ENCODE measurements at places on chromosomes 13 and 19. TPM values are rescaled to one million over a fixed set of nuclear protein-coding genes. Genes with fewer than 3 reads are reported as not detected.

Gene PDX1
- total RNA-seq, result not detected

Gene CPB2
- not detected for total RNA-seq

GRCh38 chr19:44869733-44870470 lies 21.2 kb upstream of the TOMM40 start:
- peak overlapping the region; percentile 11 for H3K27ac ChIP-seq
- no peak for DNase-seq
- H3K27me3 ChIP-seq, result no peaks in the 10 kb centered on the region
- H3K4me1 ChIP-seq, result no peaks in the 10 kb centered on the region
- peaks cover 16% of the 10 kb centered on the region for H3K36me3 ChIP-seq

GRCh38 chr13:88802886-88803285 lies 1131.7 kb downstream of the SLITRK5 start:
- H3K27me3 ChIP-seq, result no peaks in the 10 kb centered on the region
- DNase-seq, result no peak
- H3K27ac ChIP-seq, result no peak overlapping the region

DNA sequence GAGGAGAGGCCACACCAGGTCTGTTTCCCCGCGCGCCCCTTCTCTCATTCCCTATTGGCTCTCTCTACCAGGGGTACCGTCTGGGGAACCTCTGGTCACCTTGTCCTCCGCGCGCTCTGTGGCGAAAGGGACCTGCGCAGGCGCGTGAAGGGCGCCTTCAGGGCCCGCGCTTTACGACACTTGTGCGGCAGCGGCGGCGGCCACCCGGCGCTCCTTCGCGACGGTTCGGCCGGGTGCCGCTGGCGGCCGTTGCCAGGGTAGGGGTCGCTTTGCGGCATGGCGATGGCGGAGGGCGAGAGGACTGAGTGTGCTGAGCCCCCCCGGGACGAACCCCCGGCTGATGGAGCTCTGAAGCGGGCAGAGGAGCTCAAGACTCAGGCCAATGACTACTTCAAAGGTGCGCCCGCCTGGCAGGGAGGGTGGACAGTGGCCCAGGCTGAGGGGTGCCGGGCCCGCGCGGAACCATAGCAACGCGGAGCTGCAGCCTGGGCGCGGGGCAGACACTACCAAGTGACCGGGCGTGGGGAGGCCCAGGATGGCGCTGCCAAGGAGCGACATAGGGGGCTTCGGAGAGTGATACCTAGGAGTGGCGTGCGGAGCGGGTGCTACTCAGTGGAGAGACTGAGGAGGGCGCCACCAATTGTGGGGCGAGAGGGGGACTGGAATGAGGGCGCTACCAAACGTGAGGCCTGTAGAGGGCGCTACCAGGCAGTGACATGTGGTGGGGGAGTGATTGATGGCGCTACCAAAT lies at the start of gene PPP5C:
Gene PPP5C, plus strand, starts transcription at position 267 of the 751 bp plus-strand sequence. Its CDS starts 10 bp downstream, at position 277.
- H3K36me3 ChIP-seq, result no peaks in the 10 kb centered on the region
- H3K4me1 ChIP-seq, result peaks cover 9% of the 10 kb centered on the region
- peak within 1 kb of the TSS; percentile 56 for H3K4me3 ChIP-seq
- DNase-seq, result peak; percentile 85

DNA sequence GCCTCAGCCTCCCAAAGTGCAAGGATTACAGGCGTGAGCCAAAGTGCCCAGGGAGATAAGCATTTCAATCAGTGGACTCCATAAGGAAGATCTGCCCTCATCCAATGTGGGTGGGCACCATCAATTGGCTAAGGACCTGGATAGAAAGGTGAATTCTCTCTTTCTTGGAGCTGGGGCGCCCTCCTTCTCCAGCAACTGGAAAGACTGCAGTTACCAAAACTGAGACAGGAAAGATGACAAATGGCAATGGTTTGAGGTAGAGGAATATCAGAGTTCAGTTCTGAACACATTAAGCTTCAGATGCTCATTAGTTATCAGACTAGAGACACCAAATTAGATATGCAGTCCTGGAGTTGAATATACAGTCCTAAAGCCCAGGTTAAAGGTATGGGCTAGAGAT lies 10.5 kb upstream of the ELF1 start:
- no peak overlapping the region for H3K4me3 ChIP-seq
- no peaks in the 10 kb centered on the region for H3K36me3 ChIP-seq
- H3K27ac ChIP-seq, result no peak overlapping the region
- no peaks in the 10 kb centered on the region for H3K4me1 ChIP-seq

- no peak overlapping the region for H3K4me3 ChIP-seq
- no peak overlapping the region for H3K27ac ChIP-seq
- H3K27me3 ChIP-seq, result no peaks in the 10 kb centered on the region
- DNase-seq, result no peak
Observed at GRCh38 chr19:48506138-48506733, 5.4 kb downstream of the LMTK3 start.

GRCh38 chr13:39688278-39688677 lies 32.8 kb downstream of the COG6 start:
- no peak for DNase-seq
- H3K27ac ChIP-seq, result no peak overlapping the region
- no peaks in the 10 kb centered on the region for H3K27me3 ChIP-seq
- no peaks in the 10 kb centered on the region for H3K36me3 ChIP-seq
- H3K4me3 ChIP-seq, result no peak overlapping the region

GRCh38 chr13:25719666-25720065 lies 332.1 kb downstream of the SHISA2 start:
- no peak overlapping the region for H3K27ac ChIP-seq
- no peak for DNase-seq
- H3K4me3 ChIP-seq, result no peak overlapping the region
- H3K4me1 ChIP-seq, result no peaks in the 10 kb centered on the region
- no peaks in the 10 kb centered on the region for H3K36me3 ChIP-seq

- no peaks in the 10 kb centered on the region for H3K27me3 ChIP-seq
- no peak within 1 kb of the TSS for H3K27ac ChIP-seq
- no peak for DNase-seq
- no peaks in the 10 kb centered on the region for H3K4me1 ChIP-seq
Observed at GRCh38 chr19:9498183-9498902, at the start of gene ZNF560. ZNF560 (minus strand) TSS chr19:9498616; CDS start chr19:9475313, 23,303 bp downstream.

- DNase-seq, result peak; percentile 87
- no peaks in the 10 kb centered on the region for H3K36me3 ChIP-seq
- no peaks in the 10 kb centered on the region for H3K27me3 ChIP-seq
- H3K27ac ChIP-seq, result peak overlapping the region; percentile 89
- H3K4me1 ChIP-seq, result peaks cover 11% of the 10 kb centered on the region
- peak overlapping the region; percentile 88 for H3K4me3 ChIP-seq
Observed at GRCh38 chr19:12140545-12141404, 625 bp upstream of the ZNF20 start.

DNA sequence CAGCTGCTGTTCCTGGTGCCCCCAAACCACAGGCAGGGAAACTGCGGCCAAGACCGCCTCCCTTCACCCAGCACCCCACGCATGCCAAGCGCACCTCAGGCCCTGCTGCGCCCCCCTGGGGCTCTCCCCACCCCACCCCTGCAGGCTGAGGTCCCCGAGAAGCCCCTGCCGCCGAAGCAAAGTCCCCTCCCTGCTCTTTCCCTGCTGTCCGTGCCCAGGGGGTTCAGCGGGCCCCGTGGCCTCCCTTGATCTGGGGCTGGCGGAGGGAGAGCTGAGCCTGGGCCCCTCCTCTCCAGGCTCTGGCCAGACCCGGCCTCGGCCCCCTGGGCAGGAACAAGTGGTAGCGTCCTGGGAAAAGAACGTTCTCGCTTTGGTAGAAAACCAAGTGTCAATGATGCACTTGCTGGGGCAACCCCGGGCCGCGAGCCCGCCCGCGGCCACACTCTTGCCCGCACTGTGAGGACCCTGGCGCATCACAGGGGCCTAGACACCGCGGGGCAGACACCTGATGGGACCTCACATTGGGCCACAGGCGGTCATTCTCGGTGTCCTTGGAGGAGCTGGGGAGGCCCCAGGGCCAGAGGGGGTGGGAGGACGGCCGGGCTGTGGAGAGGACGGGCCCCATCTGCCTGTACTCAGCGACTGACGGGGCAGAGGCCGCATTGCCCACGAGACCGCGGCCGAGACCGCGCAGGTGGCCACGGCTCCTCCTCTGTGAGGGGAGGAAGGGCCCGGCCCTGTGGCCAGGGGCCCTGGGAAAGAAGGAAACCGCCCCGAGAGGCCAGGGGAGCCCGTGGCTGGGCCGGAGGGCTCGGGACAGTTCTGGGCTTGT lies 29.0 kb downstream of the GPX4 start:
- peak overlapping the region; percentile 54 for H3K4me3 ChIP-seq
- peak overlapping the region; percentile 83 for H3K27ac ChIP-seq
- H3K36me3 ChIP-seq, result no peaks in the 10 kb centered on the region
- peaks cover 29% of the 10 kb centered on the region for H3K4me1 ChIP-seq

- no peaks in the 10 kb centered on the region for H3K27me3 ChIP-seq
- no peak for DNase-seq
- H3K36me3 ChIP-seq, result no peaks in the 10 kb centered on the region
Observed at GRCh38 chr13:107233541-107233940, 665.6 kb upstream of the ARGLU1 start.

GRCh38 chr19:41783612-41784011 lies 12.8 kb upstream of the CEACAM3 start:
- no peaks in the 10 kb centered on the region for H3K36me3 ChIP-seq
- no peak overlapping the region for H3K27ac ChIP-seq
- H3K4me1 ChIP-seq, result no peaks in the 10 kb centered on the region
- DNase-seq, result no peak

- H3K4me1 ChIP-seq, result no peaks in the 10 kb centered on the region
- H3K36me3 ChIP-seq, result no peaks in the 10 kb centered on the region
- H3K27me3 ChIP-seq, result no peaks in the 10 kb centered on the region
- H3K4me3 ChIP-seq, result no peak overlapping the region
- DNase-seq, result no peak
- no peak overlapping the region for H3K27ac ChIP-seq
Observed at GRCh38 chr13:47317356-47317755, 420.5 kb upstream of the HTR2A start.

- H3K27ac ChIP-seq, result no peak overlapping the region
- no peaks in the 10 kb centered on the region for H3K36me3 ChIP-seq
- no peaks in the 10 kb centered on the region for H3K4me1 ChIP-seq
- no peak overlapping the region for H3K4me3 ChIP-seq
- no peak for DNase-seq
- H3K27me3 ChIP-seq, result no peaks in the 10 kb centered on the region
Observed at GRCh38 chr13:99909836-99910619, 61.5 kb downstream of the ZIC5 start.

GRCh38 chr13:24693862-24694471 lies 13.8 kb downstream of the ATP12A start:
- no peaks in the 10 kb centered on the region for H3K4me1 ChIP-seq
- no peak overlapping the region for H3K27ac ChIP-seq
- DNase-seq, result peak; percentile 53
- no peak overlapping the region for H3K4me3 ChIP-seq
